ENCODE measurements at places on chromosomes 6 and 20.

- DNase-seq = no peak
Measured at GRCh38 chr6:41080621-41081020, 7.8 kb downstream of the NFYA start.

DNA sequence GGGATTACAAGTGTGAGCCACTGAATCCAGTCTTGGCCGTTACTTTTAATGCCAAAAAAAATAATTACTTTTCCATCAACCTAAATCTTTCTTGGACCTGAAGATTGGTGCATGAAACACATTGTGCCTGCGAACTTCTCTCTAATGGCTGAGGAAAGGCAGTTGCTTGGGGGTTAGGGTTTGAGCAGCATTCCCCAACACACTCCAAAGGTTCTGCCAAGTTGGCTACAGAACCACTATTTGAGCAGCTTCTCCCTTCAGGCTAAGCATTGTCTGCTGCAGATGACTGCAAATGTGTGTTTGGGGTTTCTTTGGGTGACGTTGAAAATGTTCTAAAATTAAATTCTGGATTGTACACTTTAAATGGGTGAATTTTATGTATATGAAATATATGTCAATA is 6.3 kb upstream of the LBP start:
- DNase-seq = no peak

- DNase-seq = no peak
Measured at GRCh38 chr6:79512014-79512413, 25.2 kb downstream of the LCA5 start.

DNA sequence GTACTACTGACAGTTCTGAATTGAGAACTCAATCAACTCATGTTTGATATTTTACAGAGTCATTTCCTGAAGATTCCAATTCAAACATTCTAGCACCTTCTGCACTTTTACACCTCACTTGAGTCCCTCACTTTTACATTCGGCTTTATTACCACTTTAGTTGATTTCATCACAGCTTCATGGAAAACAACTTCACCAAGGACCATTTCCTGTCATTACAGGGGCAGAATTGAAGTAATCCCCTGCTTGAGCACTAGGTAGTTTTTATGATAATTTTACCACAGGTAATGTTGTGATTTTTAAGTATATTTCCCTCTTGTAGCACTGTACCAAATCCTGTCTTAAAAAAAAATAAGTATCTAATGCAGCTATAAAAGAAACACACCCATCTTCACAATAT is 312.9 kb downstream of the BTBD9 start:
- no peak for DNase-seq

GRCh38 chr6:134564705-134565104 is 246.8 kb upstream of the SGK1 start:
- no peak for DNase-seq

GRCh38 chr6:62904687-62905086 is 306.6 kb upstream of the FKBP1C start:
- DNase-seq = no peak

GRCh38 chr20:17612287-17612991 is 42.6 kb downstream of the DSTN start:
- peak; percentile 41 for DNase-seq

GRCh38 chr6:130018744-130019325 is 454 bp downstream of the L3MBTL3 start:
- DNase-seq = no peak

All from skeletal muscle cell (primary cell).